ENCODE measurements at places on chromosomes 2 and 18. TPM values are rescaled to one million over a fixed set of nuclear protein-coding genes. Genes with fewer than 3 reads are reported as not detected.
A peak's percentile ranks its signal among the peaks of the same experiment; 100 is the strongest.

DNA sequence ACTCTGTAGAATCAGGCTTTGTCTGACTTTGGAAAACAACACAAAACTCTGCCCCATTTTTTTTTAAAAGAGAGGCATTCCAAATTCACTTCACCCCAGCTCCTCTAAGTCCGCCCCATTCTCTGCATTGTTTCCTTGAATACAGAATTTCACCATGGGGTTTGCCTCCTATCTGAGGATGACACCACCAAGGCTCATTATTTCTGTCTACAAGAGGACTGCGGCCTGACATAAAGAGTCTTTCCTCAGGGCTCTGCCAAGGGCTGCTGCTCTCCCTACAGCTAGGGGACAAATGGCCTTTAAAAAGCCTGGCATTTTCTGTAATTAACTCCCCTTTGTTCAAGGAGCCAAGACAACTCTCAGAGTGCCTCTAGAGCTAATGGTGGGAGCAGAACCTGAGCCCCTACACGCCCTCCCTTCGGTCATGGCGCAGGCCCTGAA, 4.6 kb downstream of the CHST10 start:
- H3K4me3 ChIP-seq: no peak overlapping the region
- H3K36me3 ChIP-seq: no peaks in the 10 kb centered on the region
- no peaks in the 10 kb centered on the region for H3K27me3 ChIP-seq
- H3K27ac ChIP-seq: no peak overlapping the region

DNA sequence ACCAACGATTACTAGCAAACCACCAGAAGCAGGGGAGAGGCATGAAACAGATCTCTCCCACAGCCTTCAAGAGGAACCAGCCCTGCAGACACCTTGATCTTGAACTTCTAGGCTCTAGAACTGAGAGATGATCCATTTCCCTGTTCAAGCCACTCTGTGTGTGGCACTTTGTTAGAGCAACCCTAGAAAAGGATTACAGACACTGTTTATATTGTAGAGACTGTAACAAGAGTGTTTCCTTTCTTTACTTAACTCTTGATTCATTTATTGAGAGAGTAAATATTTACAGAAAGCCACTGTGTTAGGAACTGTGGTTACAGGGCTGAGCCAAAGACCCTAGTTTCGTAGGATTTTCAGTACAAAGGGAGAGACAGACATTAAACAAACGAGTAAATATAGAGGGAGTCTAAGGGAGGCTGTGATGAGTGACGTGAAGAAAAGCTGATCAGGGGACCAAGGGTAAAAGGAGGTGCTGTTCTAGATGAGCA, 10.9 kb downstream of the CCDC68 start:
- H3K36me3 ChIP-seq: no peaks in the 10 kb centered on the region
- peak overlapping the region; percentile 26 for H3K4me3 ChIP-seq
- peaks cover 40% of the 10 kb centered on the region for H3K4me1 ChIP-seq
- no peaks in the 10 kb centered on the region for H3K27me3 ChIP-seq
- peak overlapping the region; percentile 56 for H3K27ac ChIP-seq
- DNase-seq: peak; percentile 71

Gene DPP10
- total RNA-seq: not detected

DNA sequence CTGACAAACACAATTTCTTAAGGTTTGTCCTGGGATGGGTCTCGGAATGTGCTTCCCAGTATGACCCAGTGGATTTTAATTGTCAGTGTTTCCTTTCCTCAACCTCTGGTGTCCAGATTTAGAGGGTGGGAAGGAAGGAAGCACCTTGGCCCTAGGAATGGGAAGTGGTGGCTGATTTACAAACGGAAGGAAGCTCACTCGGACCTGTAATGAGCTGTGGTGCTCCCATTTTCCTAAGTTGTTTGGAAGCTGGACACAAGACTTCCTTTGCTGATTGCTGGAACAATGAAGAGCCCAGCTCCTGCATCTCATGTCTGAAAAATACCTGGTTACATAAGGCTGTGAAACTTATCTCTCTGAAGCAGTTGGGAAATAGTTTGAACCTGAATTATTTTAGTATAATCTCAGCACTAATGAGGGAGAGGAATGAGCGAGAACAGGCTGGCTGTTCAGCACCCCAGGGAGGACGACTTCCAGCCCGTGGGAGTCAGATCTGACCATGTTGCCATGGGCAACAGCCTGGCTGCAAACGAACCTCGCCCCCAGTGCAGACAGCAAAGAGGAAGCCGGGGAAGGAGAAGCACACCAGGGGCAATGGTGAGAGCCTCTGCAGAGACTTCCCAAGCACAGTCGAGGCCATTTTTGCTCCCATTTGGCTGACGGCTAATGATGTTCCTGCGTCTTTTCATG, 74.4 kb upstream of the ASB18 start:
- no peaks in the 10 kb centered on the region for H3K36me3 ChIP-seq
- no peaks in the 10 kb centered on the region for H3K4me1 ChIP-seq
- no peaks in the 10 kb centered on the region for H3K27me3 ChIP-seq
- H3K27ac ChIP-seq: no peak overlapping the region
- H3K4me3 ChIP-seq: no peak overlapping the region
- DNase-seq: no peak

DNA sequence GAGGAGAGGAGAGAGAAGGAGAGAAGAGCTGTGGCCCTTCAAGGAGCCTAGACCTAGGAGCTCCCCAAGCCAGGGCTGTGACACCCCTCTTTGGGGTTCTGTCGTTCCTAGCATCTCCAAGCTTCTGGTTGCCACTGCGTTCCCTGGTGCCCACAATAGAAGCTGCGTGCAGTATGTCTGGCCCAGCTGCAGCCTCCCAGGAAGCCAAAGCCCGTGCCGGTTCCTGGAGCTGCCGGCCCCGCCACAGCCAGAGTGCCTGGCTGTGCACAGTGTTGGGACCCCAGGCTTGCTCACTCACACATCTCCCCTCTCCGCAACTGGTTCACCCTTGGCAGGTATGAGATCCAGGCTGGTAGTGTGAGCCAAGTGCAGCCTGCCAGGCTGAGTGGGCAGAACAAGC, 367.7 kb upstream of the MC4R start:
- DNase-seq: no peak
- H3K27me3 ChIP-seq: peaks cover 31% of the 10 kb centered on the region
- H3K4me3 ChIP-seq: no peak overlapping the region
- H3K4me1 ChIP-seq: no peaks in the 10 kb centered on the region
- no peak overlapping the region for H3K27ac ChIP-seq
- H3K36me3 ChIP-seq: no peaks in the 10 kb centered on the region
